Spleen (tissue), 13 donors: ENCODE measurements at places on chromosomes 3 and 15. TPM values are rescaled to one million over a fixed set of nuclear protein-coding genes. Genes with fewer than 3 reads are reported as not detected.

Gene IMPG2
- 0.94 TPM for total RNA-seq

Gene NUTM1
- not detected for total RNA-seq

Gene SMAD6
- total RNA-seq = 7.7 TPM

Gene CELF6
- total RNA-seq = 2.8 TPM

Gene RAMAC
- 12.8 TPM for total RNA-seq

Gene TRH
- not detected for total RNA-seq

Gene KBTBD12
- 0.24 TPM for total RNA-seq

Gene GPR62
- total RNA-seq = not detected

GRCh38 chr3:4067893-4068292 is 235.3 kb upstream of the SETMAR start:
- no peak for DNase-seq

GRCh38 chr15:73862276-73862675 is 11.1 kb upstream of the TBC1D21 start:
- DNase-seq = no peak

DNA sequence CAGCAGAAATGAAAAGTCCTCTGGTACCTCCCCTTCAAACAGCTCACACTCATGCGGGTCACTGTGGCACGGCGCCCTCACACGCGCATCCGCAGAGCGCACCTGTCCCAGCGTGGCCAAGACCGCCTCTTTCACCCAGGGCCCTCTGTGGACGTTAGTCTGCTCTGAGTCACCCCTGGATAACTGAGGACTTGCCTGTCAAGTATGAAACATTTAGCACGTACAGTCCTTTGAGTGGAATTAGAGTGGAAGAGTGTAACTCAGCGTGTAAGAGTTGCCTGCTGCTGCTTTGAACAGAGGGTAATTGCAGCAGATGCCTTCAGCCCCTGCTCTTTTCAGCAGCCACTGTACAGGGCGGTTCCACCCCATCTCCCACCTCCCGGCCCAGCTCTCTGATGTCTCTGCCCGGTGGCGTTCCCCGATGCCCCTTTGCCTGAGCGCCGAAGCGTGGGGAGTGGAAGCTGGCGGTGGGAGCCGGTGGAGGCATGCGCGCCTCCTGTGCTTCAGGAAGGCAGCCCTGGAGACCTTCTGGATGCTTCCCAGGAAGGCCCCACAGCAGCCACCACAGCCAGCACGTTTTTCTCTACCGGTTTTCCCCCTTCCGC is 23.0 kb downstream of the CPN2 start:
- DNase-seq = no peak

GRCh38 chr3:141227216-141227615 is 4.4 kb upstream of the PXYLP1 start:
- DNase-seq = no peak

- DNase-seq = no peak
Observed at GRCh38 chr3:22265403-22265802, 514.4 kb upstream of the ZNF385D start.

DNA sequence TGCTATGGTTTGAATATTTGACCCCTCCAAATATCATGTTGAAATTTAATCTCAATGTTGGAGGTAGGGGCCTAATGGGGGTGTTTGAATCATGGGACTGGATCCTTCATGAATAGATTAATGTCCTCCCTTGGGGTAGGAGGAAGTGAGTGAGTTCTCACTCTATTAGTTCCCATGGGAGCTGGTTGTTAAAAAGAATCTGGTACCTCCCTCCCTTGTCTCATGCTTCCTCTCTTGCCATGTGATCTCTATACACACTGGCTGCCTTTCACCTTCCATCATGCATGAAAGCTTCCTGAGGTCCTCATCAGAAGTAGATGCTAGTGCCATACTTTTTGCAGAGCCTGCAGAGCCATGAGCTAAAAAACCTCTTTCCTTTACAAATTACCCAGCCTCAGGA is 177.7 kb upstream of the MCTP2 start:
- no peak for DNase-seq

- no peak for DNase-seq
Observed at GRCh38 chr3:93936549-93936948, 37.1 kb downstream of the PROS1 start.

GRCh38 chr15:92930054-92930621 is 30.0 kb downstream of the CHD2 start:
- no peak for DNase-seq

DNA sequence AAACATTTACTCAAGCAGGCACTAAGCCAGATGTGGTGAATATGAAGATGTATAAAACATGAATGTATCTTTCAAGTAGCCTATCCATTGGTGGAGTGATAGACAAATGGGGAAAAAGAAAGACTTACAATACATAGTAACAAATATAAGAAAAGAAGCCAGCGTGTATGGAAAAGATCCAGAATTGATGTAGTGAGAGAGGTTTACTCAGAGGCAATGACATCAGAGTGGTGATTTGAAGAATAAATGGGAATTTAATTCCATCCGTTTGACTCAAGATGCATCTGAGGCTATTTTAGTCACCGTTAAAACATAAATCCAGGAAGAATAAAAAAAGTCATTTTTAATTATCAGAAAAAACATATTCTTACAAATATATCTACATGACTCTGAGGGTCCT is 162.6 kb downstream of the IL1RAP start:
- DNase-seq = no peak

GRCh38 chr15:59764775-59765174 is 75.7 kb upstream of the BNIP2 start:
- DNase-seq = no peak

DNA sequence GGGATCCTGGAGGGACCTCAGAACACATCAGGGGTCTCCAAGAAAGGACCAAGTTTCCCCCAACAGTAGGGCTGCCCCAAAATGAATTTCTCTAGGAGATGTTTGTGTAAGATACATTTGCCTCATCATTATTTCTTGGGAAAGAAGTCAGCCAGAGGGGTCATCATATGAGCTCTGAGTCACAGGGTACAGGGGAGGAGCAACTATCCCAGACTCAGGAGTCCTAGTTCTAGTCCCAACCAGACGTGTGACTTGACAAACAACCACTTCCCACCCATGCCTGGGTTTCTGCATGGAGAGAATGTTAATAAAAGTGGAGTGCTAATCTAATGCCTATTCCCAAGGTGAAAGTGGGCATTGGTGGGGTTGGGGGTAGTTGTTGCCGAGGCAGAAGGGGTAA is 144.1 kb downstream of the ALDH1A2 start:
- DNase-seq = no peak

DNA sequence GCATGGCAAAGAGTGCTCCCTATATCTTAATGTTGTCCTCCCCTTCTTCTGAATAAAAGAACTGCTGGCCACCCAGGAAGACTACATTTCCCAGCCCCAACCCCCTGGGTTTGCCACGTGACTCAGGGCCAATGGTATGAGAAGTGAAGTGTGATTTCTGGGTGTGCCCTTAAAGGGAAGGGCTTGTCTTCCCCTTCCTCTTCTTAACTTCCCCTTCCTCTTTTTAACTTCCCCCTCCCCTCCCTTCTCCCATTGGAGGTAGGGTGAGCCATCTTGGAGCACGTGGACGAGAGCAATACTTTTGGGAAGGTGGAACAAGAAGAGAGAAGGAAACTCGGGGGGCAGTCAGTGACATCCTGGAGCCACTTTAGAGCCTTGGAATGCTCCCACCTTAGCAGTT is 6.8 kb upstream of the KBTBD12 start:
- no peak for DNase-seq

DNA sequence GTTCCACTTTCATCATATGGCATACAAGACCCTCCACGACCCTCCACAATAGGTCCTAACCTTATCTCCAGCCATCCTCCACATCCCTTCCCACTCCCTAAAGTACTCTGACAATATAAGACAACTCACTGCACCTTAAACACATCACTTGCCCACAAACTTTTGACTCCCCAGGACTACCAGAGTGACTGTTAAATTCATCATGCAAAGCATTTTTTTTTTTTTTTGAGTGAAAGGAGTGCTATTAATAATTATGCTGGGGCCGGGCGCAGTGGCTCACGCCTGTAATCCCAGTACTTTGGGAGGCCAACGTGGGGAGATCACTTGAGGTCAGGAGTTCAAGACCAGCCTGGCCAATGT is 55.8 kb downstream of the OSBPL10 start:
- no peak for DNase-seq

DNA sequence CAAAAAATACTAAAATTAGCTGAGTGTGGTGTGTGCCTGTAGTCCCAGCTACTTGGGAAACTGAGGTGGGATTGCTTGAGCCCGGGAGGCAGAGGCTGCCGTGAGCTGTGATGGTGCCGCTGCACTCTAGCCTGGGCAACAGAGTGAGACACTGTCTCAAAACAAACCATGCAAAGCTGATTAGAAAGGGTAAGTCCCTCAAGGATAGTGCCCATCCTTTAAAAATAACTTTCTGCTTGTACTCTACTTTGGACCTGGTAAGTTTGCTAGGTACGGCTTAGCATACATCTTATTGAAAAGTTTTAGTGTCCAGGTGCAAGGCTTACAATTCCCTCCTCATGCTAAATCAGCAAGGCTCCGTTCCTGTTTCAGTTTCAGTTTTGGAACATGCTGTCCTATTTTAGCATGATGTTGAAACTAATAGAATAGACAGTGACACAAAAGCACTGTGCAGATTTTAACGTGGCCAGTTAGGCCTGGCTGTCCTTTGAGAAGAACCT is 21.4 kb downstream of the FEM1B start:
- peak; percentile 66 for DNase-seq

GRCh38 chr15:73972984-73973682 is 19.0 kb downstream of the STOML1 start:
- DNase-seq = peak; percentile 92

GRCh38 chr3:185335799-185336198 is 27.1 kb upstream of the MAP3K13 start:
- DNase-seq = no peak

DNA sequence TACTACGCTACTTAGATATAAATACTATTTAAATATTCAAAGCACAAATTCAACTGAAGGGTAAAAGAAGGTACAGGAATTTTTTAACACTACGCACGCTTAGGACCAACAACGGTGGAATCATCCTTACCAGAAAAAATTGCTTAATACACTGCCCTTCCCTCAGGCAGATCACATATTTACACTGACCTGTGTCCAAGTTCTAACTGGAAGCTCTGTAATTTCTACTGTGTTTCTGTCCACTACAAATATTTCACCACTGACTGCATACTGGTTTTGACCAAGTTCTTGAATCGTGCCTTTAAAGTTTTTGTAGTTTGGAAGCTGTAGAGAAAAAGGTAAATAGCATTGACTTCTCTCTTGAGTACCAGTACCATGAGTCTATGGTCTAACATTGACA is 44.2 kb downstream of the TOP2B start:
- DNase-seq = no peak

DNA sequence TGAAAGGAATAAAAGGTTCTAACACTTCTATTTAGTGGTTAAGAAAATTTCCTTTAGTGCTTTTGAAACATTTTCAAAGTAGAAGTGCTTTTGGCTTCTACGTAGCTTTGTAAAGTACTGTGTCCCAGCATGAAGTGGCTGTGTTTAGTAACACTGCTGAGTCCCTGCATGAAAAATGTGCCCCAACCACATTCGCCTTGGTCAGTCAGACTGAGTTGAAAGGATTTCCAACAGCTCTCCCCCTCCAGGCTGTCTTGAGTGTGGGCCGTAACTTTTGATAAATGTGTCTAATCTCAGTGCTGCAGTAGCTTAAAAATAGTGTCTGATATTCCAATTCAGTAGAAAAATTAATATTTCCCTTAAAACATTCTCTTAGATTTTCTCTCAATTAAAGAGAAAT is 115.0 kb downstream of the NR1D2 start:
- DNase-seq = no peak

GRCh38 chr3:87084868-87085267 is 93.9 kb upstream of the VGLL3 start:
- no peak for DNase-seq

DNA sequence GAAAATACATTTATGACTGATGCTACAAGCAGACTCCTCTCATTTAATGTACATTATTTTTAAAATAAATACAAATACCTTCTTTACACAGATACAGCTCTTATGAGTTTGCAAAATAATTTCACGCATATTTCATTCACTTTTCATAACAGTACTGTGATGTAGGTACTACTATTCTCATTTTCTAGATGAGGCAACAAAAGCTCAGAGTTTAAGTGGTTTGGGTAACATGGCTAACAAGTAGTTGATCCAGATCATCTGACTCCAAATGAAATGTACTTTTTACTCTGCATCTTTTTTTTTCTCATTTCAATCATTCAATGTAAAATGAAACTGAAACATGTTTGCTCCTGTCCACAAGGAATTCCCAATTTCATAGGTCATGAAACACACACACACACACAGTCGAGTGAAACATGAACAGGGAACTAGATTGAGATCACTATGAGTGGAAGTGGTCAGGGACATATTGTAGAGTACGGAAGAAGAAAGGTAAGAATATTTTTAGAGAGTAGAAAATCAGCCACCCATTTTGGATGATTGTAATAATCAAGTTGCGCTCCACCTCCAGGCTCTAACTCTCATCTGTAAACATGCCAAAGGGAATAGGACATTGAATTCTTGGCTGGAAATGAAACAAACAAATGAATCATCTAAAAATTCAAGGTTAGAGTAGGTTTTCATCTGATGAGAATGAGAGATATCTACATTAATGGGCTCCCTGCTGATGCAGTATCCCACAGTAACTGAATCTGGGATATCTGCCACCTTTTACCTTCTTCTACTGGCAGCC is 92.4 kb downstream of the CLDN1 start:
- DNase-seq = no peak

DNA sequence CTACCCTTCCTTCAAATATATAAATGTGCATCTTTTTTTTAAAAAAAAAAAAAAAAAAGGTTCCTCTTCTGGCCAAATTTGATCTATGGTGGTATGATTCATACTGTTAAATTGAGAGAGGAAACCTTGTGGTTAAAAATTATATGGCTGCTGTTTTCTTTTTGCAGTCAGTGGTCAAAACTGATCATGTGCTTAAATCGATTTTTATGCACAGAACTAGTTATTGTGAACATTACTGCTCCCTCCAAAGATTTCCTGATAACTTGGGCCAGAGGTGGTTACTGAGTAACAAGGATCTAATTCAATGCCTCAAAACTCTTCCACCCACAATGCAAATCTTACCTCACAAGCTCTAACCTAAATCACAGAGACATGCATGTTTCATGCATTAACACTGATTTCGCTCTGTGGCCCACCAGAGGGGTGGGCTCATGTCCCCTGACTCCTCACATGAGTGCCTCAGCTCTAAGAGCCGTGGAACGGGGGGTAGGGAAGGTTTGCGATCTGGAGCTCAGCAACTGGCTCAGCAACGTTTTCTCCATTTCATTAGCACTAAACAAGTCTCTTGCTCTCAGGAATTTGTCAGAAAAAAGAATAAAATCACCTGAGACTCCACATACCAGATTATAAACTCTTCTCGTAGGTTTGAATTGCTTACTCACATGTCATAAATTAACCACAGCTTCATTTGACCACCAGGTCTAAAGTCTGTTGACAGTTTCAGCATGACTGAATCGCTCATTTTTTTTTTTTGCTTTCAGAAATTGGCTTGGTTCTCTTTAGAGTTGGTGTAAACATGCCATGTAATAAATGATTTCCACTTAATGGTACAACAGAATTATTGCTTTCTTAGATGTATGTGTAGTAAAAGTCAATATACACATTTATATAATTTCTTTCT is 280.4 kb downstream of the CD47 start:
- no peak for DNase-seq
